ENCODE measurements at places on chromosomes 1 and 21. TPM values are rescaled to one million over a fixed set of nuclear protein-coding genes. Genes with fewer than 3 reads are reported as not detected.

The C1QC gene
- total RNA-seq: 136 TPM

The SH2D1B gene
- total RNA-seq: not detected

The SLC2A5 gene
- total RNA-seq: 19.4 TPM

The PAQR6 gene
- total RNA-seq: 1.5 TPM

The NRAS gene
- 21.7 TPM for total RNA-seq

The SLC5A9 gene
- 0.69 TPM for total RNA-seq

The MIXL1 gene
- total RNA-seq: 0.33 TPM

The CYP4X1 gene
- 1.5 TPM for total RNA-seq

The PPIAL4G gene
- total RNA-seq: not detected

The FLG2 gene
- total RNA-seq: not detected

The NME7 gene
- total RNA-seq: 15.1 TPM

DNA sequence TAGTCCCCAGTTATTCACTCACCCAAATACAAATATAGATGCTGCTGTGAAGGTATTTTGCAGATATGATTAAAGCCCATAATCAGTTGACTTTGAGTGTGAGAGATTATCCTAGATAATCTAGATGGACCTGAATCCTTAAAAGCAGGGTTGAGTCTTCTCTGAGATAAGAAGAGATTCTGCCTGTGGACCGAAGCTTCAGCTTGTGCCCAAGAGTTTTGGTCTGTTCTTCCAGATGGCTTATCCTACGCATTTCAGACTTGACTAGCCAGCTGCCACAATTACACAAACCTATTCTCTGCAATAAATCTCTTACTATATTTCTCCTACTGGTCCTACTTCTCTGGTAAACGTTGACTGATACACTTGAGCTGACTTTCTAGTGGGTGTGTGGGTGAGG, 145.1 kb downstream of the KCNJ6 start:
- no peak overlapping the region for H3K4me3 ChIP-seq
- DNase-seq: no peak
- H3K27ac ChIP-seq: no peak overlapping the region

DNA sequence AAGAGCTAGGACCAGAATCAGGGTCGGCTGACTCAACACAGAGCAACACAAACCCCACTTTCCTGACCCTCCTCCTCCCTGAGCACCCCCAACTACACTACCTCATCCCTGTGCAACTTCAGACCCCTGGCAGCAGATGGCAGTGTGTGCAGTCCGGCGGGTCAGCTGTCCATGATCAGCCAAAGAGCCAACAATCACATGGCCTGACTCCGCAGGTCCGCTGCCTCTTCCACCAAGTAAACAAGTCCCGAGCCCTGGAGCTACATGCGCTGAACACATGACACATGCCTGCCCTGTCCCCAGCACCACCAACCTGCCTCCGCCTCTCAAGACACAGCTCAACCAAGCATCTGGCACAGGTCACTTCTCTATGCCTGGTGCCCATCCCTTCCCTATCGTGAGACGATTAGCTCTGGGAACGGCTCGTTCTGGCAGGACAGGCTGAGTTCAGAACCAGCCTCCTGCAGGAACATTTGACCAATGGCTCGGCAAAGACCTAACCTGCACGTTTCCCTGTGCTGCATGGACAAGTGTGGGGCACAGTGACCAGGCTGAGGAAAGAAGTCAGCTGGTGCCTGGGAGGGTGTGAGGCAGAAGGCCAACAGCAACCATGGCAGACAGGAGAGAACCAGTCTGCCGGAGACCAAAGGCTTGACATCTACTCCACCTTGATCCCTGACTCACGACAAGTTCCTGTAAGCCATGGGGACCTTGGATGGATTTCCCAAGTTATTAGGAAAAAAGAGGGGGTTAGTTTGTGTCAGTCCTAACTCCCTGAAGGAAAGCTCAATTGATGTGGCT, 60.3 kb downstream of the CD46 start:
- no peaks in the 10 kb centered on the region for H3K27me3 ChIP-seq
- peak; percentile 64 for DNase-seq
- H3K4me1 ChIP-seq: peaks cover 47% of the 10 kb centered on the region
- no peaks in the 10 kb centered on the region for H3K36me3 ChIP-seq

GRCh38 chr1:230281556-230281955, 144.6 kb downstream of the PGBD5 start:
- DNase-seq: no peak
- peaks cover 2% of the 10 kb centered on the region for H3K4me1 ChIP-seq
- H3K36me3 ChIP-seq: no peaks in the 10 kb centered on the region
- no peak overlapping the region for H3K4me3 ChIP-seq

GRCh38 chr1:200890818-200891773, 3.6 kb upstream of the INAVA start:
- no peaks in the 10 kb centered on the region for H3K36me3 ChIP-seq
- H3K27me3 ChIP-seq: no peaks in the 10 kb centered on the region
- no peak overlapping the region for H3K27ac ChIP-seq
- no peak for DNase-seq
- peak overlapping the region; percentile 29 for H3K4me3 ChIP-seq
- no peaks in the 10 kb centered on the region for H3K4me1 ChIP-seq

- no peak overlapping the region for H3K27ac ChIP-seq
- no peak overlapping the region for H3K4me3 ChIP-seq
- no peaks in the 10 kb centered on the region for H3K36me3 ChIP-seq
- peaks cover 4% of the 10 kb centered on the region for H3K4me1 ChIP-seq
Observed at GRCh38 chr1:244296447-244296846, 155.3 kb downstream of the ADSS2 start.

- H3K27ac ChIP-seq: no peak overlapping the region
- H3K4me1 ChIP-seq: no peaks in the 10 kb centered on the region
- H3K36me3 ChIP-seq: no peaks in the 10 kb centered on the region
- no peak overlapping the region for H3K4me3 ChIP-seq
- DNase-seq: no peak
Observed at GRCh38 chr1:107724648-107725047, 240.3 kb downstream of the VAV3 start.

DNA sequence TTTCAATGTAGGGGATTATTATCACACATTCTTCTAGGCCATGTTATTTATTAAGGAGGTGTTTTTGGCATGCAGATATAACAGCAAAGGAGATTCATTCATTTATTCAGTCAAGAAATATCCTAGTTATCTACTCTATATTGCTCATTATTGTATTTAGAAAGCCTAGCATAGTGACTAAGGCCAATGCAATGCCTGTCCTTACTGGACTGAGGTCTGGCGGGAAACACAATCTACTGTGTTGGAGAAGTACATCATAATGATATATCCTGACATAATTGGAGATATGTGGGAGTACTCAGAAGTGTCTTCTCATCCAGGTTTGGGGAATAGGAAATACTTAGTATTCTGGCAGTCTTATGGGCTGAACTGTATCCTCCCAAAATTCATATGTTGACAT, 421.5 kb upstream of the USP24 start:
- no peak overlapping the region for H3K4me3 ChIP-seq
- H3K27me3 ChIP-seq: no peaks in the 10 kb centered on the region
- peaks cover 3% of the 10 kb centered on the region for H3K4me1 ChIP-seq
- no peak overlapping the region for H3K27ac ChIP-seq
- H3K36me3 ChIP-seq: no peaks in the 10 kb centered on the region

GRCh38 chr1:35931446-35932157, 697 bp downstream of the AGO3 start:
- no peaks in the 10 kb centered on the region for H3K4me1 ChIP-seq
- peak overlapping the region; percentile 99 for H3K27ac ChIP-seq
- peak; percentile 61 for DNase-seq
- H3K36me3 ChIP-seq: no peaks in the 10 kb centered on the region
- H3K27me3 ChIP-seq: no peaks in the 10 kb centered on the region

- no peaks in the 10 kb centered on the region for H3K36me3 ChIP-seq
- no peaks in the 10 kb centered on the region for H3K4me1 ChIP-seq
- no peak overlapping the region for H3K4me3 ChIP-seq
- DNase-seq: no peak
Observed at GRCh38 chr21:14120091-14120734, 90.5 kb downstream of the LIPI start.

- H3K27ac ChIP-seq: peak overlapping the region; percentile 43
- peak overlapping the region; percentile 1 for H3K4me3 ChIP-seq
- H3K27me3 ChIP-seq: no peaks in the 10 kb centered on the region
- peaks cover 18% of the 10 kb centered on the region for H3K4me1 ChIP-seq
- DNase-seq: peak; percentile 82
Observed at GRCh38 chr1:31669786-31670592, 25.3 kb upstream of the PEF1 start.

GRCh38 chr1:63742526-63742925, 31.3 kb upstream of the ROR1 start:
- no peaks in the 10 kb centered on the region for H3K36me3 ChIP-seq
- H3K27me3 ChIP-seq: no peaks in the 10 kb centered on the region
- H3K4me3 ChIP-seq: no peak overlapping the region
- no peaks in the 10 kb centered on the region for H3K4me1 ChIP-seq
- no peak for DNase-seq
- H3K27ac ChIP-seq: no peak overlapping the region

GRCh38 chr1:204968951-204969350, 74.1 kb upstream of the CNTN2 start:
- H3K36me3 ChIP-seq: no peaks in the 10 kb centered on the region
- no peaks in the 10 kb centered on the region for H3K27me3 ChIP-seq
- no peaks in the 10 kb centered on the region for H3K4me1 ChIP-seq
- H3K27ac ChIP-seq: no peak overlapping the region
- DNase-seq: no peak
- H3K4me3 ChIP-seq: no peak overlapping the region

DNA sequence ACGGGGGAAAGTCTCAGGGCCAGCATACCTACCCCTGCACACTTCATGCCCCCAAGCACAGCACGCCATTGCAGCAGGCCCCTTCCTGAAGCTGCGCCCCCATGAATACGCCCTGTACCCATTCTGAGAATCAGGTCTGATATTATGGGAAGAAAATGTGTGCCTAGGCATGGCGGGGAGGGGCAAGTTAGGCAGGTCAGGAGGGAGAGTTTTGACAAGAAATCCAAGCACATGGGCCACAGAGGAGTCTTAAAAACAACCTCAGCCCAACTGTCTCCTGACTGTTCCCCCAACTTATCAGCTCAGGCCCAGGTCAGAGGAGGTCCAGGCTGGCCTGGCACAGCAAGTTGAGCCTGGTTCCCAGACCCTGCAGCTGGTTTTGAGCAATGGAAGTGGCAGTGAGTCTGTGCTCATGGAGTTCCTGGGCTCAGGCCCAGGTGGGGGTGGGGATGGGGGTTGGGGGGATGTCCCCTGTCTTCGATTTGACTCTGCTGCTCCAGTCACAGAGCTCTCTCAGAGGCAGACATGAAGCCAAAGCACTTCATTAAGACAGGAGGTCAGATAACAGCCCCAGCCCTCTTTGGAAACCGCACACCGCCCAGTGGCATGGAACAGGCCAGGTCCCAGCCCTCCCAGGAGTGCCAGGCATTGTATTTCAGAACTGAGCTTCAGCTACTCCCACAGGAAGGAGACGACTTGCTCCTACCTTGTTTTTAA, 20.6 kb upstream of the BCAR3 start:
- no peak overlapping the region for H3K4me3 ChIP-seq
- no peaks in the 10 kb centered on the region for H3K27me3 ChIP-seq
- no peaks in the 10 kb centered on the region for H3K4me1 ChIP-seq
- no peaks in the 10 kb centered on the region for H3K36me3 ChIP-seq
- H3K27ac ChIP-seq: peak overlapping the region; percentile 12

DNA sequence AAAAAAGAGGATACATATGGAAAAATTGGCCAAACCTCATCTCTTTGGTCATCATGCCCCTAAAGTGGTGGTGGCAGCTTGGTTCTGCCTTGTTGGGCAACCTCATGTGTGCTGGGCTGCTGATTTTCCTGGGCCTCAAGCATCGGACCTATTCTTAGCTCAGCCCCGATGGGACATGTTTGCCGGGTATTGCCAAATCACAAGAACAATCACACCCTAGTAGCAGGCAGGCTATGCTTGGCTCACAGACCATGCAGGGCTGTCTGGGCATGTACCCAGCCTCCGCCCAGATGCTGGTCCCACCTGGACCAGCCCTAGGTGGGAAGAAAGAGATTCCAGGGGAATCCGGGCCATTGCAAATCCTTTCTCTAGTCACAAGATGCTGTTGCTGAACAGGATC, 189.4 kb upstream of the FGGY start:
- H3K4me3 ChIP-seq: no peak overlapping the region
- no peak for DNase-seq
- H3K4me1 ChIP-seq: peaks cover 6% of the 10 kb centered on the region
- no peaks in the 10 kb centered on the region for H3K36me3 ChIP-seq

DNA sequence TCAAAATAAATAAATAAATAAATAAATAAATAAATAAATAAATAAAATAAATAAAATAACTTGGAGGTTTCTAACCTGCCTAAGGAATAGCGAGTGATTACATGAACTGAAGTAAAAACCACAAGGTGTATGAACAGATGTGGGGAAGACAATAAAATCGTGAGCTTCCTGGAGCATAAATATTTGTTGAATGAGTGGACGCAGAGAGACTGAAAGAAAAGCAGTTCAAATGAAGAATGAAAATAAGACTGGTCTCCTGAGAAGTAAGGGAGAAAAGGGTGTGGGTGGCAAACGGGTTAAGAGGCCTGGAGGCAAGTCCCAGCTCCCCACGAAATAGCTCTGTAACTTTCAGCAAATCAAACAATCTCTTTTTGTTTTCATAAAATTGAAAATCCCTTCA, 33.6 kb downstream of the CHML start:
- no peak for DNase-seq
- H3K4me3 ChIP-seq: no peak overlapping the region
- peaks cover 3% of the 10 kb centered on the region for H3K4me1 ChIP-seq
- H3K36me3 ChIP-seq: no peaks in the 10 kb centered on the region
- no peak overlapping the region for H3K27ac ChIP-seq

- no peaks in the 10 kb centered on the region for H3K36me3 ChIP-seq
- no peaks in the 10 kb centered on the region for H3K27me3 ChIP-seq
- H3K27ac ChIP-seq: no peak overlapping the region
- H3K4me1 ChIP-seq: peaks cover 4% of the 10 kb centered on the region
Observed at GRCh38 chr1:43931711-43932660, 1.6 kb upstream of the ARTN start.

DNA sequence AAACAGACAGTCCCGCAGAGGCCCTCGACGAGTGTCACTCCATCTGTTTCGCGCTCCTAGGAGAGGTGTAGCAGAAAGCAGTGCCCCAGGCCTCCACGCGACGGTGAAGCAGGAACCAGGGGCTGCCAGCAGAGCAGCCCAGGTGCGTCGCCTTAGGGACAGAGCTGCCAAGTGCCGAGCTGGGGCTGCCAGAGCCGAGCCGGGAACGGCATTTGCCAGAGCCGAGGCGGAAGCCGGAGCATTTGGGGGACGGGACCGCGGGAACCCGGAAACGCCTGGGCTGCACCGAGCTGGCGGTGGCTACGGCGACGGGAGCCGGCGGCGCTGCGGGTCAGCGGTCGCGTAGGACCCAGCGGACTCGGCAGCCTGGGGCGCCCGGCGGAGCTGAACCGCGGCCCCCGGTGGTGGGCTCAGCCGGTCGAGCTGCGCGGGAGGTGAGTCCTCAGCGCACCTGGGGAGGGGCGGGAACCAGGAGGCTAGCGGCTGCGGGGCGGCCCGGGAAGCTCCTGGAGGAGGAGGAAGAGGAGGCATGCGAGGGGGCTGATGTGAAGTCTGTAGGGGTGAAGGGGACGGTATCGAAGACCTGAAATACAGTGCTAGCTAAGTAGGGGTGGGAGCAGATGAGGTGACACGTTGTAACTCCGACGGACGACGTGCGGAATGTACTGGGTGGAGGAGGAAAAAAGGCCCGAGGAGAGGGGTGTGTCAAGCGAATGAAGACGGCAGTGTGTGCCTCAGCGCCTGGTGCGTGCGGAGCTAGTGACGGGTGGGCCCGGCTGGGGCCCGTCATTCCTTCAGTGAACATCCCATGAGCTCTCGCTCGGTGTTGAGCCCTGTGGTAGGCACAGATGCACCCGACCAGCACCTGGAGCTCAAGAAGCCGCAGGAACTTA, at the start of gene SLC35A3:
Gene SLC35A3 (plus strand): TSS at position 268 of the 893 bp plus-strand sequence. CDS start 23,559 bp downstream, outside the sequence.
- H3K36me3 ChIP-seq: no peaks in the 10 kb centered on the region
- no peaks in the 10 kb centered on the region for H3K4me1 ChIP-seq
- H3K27ac ChIP-seq: peak within 1 kb of the TSS; percentile 57
- H3K27me3 ChIP-seq: no peaks in the 10 kb centered on the region

All from ovary (tissue), 10 donors.